ENCODE measurements at places on chromosomes 12 and 14.

- peak; percentile 90 for DNase-seq
Measured at GRCh38 chr14:32075672-32076277, 1.3 kb upstream of the ARHGAP5 start.

GRCh38 chr14:100656996-100657395 is 69.7 kb upstream of the DLK1 start:
- no peak for DNase-seq

DNA sequence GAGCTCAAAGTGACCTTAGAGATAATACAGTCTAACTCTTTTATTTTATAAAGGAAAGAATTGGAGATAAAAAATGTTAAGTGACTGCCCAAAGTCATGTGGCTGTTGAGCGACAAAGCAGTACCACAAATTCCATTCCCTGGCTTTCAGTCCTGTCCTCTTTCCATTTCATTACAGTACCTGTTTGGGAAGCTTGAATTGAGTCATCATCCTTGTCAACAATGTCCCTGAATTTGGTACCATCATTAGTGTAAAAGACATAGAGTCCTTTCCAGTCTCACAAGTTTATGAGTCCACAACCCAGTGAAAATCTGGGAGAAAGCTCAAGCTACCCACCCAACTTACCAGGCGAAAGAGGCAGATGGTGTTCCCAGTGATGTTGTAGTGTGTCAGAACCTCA is 3.8 kb downstream of the ERP27 start:
- no peak for DNase-seq

- DNase-seq: no peak
Measured at GRCh38 chr12:42916143-42916542, 326.6 kb upstream of the PRICKLE1 start.

DNA sequence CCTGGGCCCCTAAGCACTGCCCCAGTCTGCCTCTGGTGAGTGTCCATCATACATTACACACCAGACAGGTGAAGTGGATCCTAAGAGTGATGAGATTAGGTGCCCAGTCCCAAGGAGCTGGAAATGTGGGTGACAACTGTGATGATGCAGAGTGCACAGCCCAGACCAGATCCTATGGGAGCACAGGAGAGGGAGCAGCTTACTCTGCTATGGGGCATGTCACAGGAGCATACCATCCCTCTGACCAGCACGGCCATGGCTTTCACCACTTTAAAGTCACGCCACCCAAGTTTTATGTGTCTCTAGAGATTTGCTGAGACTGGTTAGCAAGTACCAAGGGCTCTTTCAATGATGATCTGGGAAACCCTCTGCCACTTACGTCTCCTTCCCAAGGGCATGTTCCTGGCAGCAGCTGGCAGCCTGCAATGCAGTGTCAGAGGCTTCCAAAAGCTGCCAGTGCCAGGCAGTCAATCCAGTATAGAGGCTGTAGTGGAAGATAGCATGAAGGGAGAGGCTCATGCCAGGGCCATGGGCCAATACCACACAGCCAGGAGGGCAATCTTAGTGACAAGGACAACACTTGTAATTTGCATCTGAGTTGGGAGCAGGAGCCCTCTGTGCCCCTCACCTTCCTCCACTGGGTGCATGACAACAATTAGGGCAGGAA is 40.2 kb downstream of the STAB2 start:
- DNase-seq: no peak

DNA sequence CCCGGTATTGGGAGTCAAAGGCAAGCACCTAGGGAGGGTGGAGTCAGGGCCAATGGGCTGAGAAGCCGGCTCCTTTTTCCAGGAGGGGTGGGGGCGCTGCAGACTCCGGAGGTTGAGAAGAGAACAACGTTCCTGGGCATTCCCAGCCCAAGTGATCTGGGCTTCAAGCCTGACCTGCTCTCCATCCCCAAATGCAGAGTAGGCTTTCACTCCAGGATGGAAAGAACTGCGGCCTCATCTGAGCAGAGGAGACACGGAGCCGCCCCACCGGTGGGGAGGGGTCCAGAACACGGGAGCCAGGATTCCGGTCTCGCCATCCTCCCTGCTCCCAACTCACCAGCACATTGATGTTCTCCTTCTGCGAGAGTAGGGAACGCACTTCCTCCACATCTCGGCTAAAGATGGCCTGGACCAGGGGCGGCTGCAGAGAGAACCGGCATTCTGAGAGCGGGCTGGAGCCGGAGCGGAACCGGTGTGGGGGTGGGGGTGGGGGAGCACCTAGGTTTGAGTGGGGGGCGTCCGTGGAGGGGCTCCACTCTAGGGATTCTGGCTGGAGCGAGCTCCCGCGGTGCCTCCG is 605 bp downstream of the ANKRD52 start:
- no peak for DNase-seq

- no peak for DNase-seq
Measured at GRCh38 chr14:93301821-93302447, 30.9 kb downstream of the BTBD7 start.

DNA sequence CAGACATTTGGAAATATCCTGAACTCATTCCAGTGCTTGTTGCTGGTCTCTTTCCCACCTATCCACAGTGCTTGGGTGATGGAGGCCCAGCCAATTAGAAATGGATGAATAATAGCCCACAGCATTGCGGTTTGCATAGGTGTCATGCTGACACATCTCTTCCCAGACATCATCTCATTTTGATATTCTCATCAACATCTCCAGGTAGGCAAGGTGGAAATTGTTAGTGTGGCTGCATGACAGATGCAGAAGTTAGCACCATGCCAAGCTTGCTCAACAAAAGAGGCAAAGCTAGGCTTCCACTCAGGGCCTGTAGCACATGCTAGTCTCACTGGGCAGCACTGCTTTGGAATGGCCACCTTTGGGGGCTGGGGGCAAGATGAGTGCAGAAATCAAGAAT is 1118.9 kb downstream of the VRK1 start:
- DNase-seq: peak; percentile 34

DNA sequence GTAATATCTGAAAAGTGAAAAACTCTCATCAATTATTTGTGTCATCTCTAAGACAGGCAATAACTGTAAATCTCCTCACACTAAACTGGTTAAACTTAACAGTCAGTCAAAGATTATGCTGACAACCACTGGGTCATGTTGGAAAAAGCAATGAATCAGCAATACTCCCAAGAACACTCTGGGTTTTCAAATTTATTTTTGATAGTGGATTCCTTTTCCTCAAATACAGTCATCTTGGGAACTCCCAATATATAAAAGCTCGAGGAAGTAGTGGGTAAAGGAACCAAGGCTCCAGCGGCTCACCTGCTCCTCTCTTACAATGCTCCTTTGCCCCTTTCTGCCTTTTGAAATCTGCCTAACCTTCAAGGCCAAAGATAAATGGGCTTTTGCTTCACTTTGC is 70.0 kb downstream of the ARMH4 start:
- no peak for DNase-seq

DNA sequence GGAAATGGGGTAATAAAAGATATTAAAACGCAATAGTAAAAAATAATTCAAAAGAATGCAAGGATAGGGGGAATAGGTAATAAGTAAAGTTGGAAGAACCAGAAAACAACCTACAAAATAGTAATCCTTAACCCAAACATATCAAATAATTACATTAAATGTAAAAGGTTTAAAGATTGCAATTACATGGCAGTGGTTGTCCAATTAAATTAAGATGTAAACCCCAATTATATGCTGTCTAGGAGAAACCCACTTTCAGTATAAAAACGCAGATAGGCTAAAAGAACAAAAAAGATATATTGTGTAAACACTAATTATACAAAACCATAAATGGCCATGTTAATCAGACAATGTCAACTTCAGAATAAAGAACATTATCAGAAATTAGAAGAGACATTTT is 247.3 kb downstream of the SLC25A21 start:
- no peak for DNase-seq

GRCh38 chr12:700016-700415 is 36.8 kb upstream of the NINJ2 start:
- DNase-seq: no peak

GRCh38 chr12:112307317-112308011 is 74.8 kb downstream of the HECTD4 start:
- DNase-seq: no peak

- no peak for DNase-seq
Measured at GRCh38 chr12:58668871-58669270, 251.4 kb downstream of the LRIG3 start.

DNA sequence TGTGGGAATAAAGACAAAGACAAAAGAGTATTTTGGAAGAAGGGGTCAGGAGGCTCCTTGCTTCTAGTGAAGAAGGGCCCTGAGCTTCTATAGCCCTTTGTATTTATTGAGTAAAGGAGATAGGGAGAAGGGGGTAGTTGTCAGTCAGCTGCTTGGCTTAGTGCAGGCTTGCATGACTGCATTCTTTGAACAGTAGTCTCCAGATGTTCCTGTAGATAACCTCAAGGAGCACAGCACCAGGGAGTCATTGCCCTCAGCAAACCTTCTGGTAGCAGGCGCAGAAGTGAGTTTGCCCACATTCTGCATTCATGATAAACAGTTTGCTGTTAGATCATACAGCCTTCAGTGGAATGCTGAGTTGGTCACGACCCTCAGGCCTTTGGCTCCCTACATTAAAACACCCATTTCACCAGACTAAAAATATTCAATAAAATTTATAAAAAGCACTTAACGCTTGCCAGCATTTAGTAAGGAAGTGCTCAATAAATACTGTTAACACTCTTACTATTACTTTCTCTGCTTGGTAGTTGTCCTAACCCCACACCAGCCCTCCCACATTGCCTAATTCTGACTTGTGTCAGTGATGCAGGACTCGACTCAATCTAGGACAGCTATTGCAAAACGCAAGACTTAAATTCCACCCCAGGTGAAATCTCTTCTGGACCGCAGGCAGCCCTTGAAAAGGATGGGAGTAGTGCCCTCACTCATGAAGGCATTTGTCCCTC is 3.0 kb upstream of the DHRS4 start:
- peak; percentile 25 for DNase-seq

DNA sequence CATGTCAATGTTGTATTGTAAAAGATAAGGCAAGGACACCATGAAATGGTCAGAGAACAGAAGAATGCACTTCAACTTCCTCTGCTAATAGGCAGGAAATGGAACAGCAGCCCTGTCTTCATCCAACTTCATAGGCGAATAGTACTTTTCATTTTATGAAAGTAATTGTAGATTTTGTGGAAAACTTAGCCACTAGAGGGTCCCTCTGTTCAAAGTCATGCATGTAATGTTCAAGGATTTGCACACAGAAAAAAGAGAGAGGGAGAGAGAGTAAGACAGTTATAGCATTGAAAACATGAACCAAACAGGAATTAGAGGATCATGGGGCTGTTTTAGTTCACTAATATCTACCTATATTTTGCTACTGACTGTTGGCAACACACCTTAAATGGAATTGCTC is 172.2 kb downstream of the FLRT2 start:
- no peak for DNase-seq

GRCh38 chr12:91183551-91183950 is 934 bp upstream of the DCN start:
- DNase-seq: no peak

GRCh38 chr12:62642486-62642885 is 175.9 kb downstream of the MON2 start:
- no peak for DNase-seq

GRCh38 chr12:9024512-9024911 is 35.2 kb downstream of the KLRG1 start:
- no peak for DNase-seq

DNA sequence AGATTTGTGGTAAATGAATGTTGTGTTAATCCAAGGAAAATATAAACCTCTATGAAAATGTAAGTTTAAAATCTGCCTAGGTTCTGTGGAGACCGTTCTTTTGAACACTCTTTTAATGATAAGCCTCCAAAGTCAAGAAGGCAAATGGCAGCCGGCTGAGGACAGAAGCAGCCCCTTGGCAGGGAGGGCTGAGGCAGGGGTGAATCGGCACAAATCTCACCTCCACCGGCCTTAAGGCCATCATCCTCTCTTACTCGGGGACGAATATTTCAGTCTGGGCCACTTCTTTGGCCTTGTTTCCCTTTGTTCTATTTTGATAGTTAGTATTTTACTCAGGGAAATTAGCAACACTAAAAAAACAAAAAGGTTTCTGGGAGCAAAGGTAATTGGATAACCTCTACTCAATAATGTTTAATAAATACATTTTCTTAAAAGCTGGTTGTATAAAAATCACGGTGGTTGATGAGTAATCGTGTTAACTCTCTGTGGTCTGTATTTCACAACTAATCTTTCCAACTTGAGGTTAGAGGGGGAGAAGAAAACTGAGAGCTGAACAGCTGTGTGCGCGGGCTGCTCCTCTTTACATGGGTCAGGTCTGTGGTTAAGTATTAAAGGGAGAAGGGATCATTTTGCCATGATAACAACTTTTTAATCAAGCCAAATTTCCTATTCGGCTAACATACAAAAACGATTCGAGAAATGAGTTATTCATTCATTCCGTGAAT is 18.6 kb downstream of the LGMN start:
- DNase-seq: no peak

GRCh38 chr12:89783359-89784060 is 74.9 kb upstream of the ATP2B1 start:
- no peak for DNase-seq

DNA sequence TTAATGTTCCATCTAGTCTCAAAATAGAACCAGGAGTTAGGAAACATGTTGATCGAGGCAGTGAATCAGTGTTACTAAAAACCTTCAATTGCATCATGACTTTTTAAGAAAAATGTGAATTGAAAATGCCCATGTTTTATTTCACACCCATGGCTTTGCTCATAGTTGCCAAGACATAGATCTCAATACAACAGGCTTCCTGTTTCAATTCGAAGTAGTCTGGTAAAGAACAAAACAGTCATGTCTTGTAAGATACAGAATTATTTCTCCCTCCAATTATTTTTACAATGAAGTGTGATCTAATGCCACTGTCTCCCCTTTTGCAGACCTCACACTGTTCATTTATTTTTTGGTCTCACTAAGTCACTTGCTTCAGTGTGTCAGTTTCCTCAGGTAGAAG is 44.6 kb upstream of the FAR2 start:
- no peak for DNase-seq

DNA sequence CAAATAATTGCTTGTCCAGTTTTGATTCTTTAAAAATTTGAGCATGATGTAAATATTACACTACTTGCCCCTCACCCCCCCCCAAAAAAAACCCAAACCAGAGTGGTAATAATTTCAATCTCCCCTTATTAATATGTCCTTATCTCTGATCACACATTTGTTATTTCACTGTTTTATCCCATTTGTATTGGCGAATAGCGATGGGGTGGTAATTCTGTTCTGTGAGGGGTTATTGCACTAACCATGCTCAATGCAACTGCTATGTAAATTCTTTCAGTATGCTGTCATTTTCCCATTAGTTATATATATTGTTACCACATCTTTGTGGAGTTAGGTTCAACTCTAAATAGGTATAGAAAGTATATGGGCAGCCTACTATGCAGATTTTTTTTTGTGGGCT is 1.1 kb downstream of the RIMKLB start:
- no peak for DNase-seq

DNA sequence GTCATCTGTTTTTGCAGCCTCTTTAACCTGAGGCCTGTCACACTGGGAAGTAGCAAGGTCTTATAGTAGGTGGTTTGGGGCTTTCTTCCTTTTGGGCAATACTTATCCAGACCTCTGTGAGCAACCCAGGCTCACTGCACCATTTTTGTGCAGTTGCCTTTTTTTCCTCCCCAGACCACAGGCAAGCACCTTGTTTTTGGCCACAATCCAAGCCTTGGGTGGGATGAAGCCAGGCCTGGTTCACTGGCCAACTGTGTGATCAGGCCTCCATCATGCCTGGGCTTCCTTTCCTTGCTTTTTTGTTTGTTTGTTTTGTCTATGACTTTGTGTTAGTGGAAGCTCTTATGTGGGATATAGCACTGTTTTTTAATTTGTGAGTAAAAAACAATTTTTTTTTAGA is 71.7 kb downstream of the DNAH10 start:
- no peak for DNase-seq
